ENCODE measurements at places on chromosomes 4 and X.

- DNase-seq: no peak
These were observed 118.9 kb downstream of the KLHL4 start for GRCh38 chrX:87636533-87636932.

DNA sequence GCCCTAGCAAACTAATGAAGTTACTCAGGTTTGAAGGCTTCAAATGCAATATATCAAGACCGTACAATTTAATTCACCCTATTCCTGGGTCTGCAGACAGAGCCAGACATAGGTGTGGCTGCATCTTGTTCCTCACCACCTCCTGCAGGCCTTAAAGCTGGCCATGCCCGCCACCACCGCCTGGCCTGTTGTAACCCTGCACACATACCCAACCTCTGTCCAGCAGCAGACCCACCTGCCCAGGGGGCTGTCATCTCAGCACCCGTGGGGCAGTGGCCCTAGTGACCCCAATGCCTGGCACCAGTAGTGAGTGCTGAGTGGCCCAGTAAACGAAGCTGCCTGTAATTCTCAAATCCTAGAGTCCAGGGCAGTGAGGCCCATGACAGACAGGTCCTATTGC is 40.7 kb downstream of the ZBTB49 start:
- DNase-seq: no peak

- no peak for DNase-seq
These were observed 11.0 kb downstream of the FAT1 start for GRCh38 chr4:186712690-186713089.

DNA sequence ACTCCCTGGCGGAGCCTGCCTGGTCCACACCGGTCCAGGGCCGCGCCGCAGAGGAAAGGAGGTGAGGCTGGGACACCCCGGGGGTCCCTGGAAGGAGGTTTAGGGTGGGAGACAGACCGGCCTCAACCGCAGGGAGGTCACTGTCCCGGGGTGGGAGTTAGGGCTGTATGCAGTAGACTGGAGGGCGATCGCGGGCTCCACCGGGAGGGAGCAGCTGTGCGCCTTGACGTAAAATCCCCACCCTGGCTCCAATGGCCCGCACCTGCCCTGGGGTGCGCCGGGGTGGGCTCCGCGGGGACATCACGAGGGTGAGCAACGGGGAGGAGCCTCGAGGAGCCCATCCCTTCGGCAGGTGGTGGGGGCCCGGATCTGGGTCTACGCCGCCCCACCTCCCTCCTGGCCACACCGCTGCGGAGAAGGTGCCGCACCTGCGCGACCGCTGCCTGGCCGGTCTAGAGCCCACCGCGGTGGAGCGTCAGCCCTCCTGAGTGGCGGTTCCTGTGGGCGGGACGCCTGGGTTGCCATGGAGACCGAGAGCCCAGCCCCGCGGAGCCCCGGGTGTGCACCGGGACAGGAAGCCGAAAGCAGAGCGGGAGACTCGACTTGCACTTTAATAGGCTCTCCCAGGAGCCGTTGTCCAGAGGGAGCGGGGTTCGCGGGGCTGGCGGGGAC is 105.1 kb downstream of the ADRA2C start:
- DNase-seq: no peak

GRCh38 chr4:41526628-41527027 is 11.3 kb upstream of the LIMCH1 start:
- no peak for DNase-seq

DNA sequence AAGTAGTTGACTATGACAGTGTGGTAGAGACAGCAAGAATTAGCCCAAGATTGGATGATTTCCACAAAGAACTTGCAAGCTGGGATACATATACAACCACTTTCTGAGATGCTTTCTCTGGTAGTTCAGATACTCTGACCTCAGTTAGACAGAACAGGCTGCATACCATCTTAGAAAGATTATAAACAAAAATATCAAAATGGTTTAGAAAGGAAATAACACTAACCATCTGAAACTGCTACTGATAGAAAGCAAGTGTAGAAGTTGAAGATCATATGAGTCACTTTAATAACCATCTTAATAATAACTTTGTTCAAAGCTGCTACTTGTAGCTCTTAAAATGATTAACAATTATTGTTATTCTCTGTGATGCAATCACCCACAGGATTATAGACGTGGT is 255.4 kb upstream of the TTC29 start:
- no peak for DNase-seq

DNA sequence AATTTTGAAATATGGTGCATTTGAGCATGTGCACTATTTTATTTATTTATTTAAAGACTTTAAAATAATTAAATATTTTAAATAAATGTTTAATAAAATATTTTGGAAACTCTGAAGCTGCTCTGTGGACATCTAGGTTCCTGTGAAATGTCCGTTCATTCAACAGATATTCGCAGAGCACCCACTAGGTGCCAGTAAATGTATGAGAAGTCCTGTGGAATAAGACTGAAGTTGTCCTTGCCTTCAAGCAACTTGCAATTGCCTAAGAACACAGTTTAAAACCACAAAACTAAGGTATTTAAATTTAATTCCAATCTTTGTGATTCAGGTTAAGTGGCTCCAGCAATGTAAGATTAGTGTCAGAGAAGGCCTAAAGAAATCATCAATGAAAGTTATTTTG is 306.7 kb downstream of the GBA3 start:
- DNase-seq: no peak

All from NCI-H345 (cell line).